Iris pigment epithelial cell (primary cell): ENCODE measurements at places on chromosomes 1 and 21.

DNA sequence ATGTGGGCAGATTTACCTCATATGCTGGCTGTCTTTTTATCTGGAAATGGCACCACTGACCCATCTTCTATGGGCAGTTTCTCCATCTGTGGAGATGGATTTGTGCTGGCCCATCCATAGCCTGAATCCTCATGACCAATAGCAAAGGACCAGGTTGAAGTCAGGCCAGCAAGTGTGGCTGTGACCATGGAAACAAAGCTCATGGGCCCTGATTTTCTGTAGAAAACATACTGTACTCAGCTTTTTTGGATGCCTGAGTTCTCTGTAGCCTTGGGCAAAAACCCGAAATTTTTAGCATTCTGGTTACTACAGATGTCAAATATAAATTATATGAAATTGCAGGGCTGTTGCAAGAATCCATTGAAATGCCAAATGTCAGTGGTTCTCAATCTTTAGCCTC lies 155.0 kb downstream of the PLXNA2 start:
- DNase-seq = no peak

DNA sequence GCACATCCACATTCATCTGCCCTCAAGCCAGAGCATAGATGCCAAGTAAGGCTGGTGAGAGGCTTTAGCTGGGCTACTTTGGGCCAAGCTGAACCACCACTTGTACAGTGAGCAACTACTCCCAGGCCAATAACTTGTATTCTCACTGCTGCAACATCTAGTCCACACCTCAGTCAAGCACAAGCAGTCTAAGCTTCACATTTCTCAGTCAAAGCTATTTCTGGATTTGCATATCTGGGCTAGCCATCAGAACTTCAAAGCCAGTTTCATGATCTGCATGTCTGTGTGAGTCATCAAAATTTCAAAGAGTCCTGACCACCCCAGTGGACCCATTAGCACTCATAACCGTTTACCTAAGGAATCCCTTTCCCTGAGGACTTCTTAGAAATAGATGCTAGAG lies 77.7 kb upstream of the DIRAS3 start:
- DNase-seq = peak; percentile 90

- DNase-seq = no peak
These were observed 141.4 kb downstream of the SMYD3 start for GRCh38 chr1:246365708-246366107.

GRCh38 chr1:112904071-112904830 lies 51.7 kb downstream of the SLC16A1 start:
- peak; percentile 93 for DNase-seq

DNA sequence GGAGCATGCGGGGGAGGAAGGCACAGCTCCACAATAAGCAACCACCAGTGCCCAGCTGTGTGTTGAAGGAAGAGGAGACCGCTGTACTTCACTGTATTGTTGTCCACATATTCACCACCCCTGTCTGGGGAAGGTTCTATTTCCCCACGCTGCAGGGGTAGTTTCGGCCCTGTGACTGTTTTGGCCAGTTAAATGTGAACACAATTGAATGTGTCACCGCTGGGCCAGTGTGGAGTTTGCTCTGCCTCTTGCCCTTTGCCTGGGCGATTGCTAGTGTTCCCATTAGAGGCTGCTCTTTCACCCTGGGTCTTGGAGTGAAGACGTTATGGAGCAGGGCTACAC lies 32.6 kb downstream of the UBE4B start:
- DNase-seq = peak; percentile 19

DNA sequence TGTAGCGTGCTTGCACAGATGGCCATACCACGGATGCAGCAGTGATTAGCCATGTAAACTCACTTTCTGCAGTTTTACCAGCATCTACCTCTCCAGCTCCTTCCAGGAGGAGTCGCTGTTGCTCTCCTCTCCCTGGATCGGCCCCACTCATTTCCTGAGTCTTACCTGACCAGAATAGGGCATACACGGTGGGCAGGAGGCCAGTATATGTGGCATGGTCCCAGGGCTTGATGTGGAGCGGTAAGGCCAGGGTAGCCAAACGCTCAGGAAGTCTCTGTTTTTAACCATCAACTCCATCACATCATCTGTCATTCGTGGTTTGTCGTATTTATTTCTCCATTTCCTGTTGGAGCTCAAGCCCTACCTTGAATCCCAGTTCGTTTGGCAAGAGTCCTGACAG lies 163.4 kb upstream of the USP24 start:
- peak; percentile 50 for DNase-seq

GRCh38 chr1:200624679-200625335 lies 4.3 kb upstream of the KIF14 start:
- peak; percentile 12 for DNase-seq

DNA sequence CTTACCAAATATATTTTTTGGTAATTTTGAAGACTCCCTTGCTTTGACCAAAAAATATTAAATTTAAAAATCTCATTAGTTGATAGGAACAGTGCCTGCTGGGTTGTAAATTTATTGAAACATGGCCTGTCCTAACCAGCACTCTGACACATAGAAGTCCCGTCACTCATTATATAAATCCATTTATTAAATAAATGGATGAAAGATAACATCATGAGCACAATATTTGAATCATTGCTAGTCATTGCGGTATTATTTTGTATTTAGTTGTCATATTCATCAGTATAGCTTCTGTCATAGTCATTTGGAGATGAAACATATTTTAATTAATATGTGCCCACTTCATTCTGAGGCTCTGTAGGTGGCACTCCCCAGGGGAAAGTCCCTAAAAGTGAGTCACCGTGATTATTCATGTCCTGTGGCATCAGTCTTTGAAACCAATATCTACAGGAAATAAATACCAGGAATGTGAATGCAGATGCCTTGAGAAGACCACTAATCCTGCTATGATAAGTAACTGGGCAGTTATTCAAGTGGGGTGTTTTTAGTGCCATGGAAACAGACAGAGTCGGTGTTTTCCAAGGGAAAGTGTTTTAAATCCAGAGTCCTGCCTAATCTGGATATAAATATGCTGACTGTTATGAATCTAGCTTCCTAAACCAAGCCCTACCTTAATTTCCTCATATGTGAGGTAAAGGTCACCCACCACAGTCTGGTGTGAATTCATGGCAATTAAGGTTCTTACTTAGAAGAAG lies 302.0 kb downstream of the DUSP10 start:
- DNase-seq = peak; percentile 98

- DNase-seq = no peak
These were observed 9.9 kb upstream of the TSNAX start for GRCh38 chr1:231518485-231519034.

- DNase-seq = no peak
These were observed 19.8 kb downstream of the PGM1 start for GRCh38 chr1:63612971-63613370.

- peak; percentile 89 for DNase-seq
These were observed 129.4 kb downstream of the PPIAL4G start for GRCh38 chr1:148353461-148354283.

- DNase-seq = no peak
These were observed 60.5 kb downstream of the NEGR1 start for GRCh38 chr1:72221811-72222210.

DNA sequence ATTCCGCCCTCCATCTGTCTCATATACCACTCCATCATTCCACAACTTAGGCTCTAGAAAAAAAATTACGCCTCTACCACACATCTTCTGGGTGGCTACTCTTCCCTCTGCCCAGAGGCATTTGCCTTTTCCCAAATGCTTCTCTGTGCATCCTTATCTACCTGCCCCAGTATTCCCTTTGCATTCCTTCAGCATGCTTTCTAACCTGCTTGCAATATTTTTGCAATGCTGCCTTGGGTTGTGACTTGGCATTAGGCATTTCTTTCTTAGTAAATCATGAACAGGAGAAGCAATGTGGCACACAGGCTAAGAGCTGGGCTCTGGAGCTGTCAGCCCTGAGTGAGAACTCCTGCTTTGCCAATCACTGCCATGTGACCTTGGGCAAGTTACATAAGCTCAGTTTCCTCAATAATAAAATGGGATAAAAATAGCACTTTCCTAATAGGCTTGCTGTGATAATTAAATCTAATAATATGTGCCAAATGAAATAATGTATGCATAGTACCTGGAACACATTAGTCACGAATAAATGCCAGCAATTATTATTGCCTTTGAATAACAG lies 276.0 kb downstream of the ASTN1 start:
- DNase-seq = no peak

DNA sequence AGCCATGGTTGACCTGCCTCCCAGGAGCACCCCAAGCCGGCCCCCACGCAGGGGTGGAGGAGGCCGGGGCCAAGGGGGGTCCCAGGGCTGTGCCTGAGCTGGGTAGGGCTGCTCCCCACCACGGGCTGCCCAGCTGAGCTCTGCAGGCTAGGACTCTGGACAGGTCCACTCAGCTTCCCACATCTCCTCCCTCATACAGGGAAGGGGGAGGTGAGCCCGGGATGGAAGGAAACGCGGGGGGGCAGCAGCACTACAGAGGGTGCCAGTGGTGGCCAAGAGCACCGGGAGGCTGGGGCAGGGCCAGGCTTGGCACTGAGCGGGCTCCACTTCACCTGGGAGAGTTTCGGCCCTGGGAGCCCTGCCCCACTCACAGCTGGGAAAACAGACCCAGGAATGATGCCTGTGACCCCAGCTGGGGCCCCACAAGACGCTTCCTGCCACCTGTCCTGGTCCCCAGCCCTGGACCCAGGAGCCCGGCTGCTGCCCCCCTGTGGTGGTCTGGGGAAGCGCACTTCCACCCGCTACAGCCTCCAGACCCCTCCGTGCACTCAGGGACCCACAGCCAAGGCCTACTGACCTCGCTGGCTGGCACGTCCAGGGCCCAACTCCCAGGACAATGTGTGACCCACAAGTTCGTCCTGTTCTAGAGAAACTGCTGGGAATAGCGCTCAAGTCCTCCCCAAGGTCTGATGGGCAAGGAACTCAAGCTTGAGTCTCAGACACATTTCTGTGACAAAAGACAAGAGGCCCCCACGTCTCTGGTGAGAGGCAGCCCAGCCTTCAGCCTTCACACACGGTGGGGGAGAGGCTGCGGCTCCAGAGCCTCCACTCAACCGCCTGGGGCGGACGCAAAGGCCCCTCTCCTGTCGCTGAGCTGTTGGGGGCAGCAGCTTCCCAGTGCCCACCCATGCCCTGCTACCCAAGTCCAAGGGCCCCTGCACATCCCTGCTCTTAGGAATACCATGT lies 3.0 kb downstream of the AURKAIP1 start:
- DNase-seq = no peak

- no peak for DNase-seq
These were observed 39.0 kb downstream of the AHDC1 start for GRCh38 chr1:27564710-27565649.

DNA sequence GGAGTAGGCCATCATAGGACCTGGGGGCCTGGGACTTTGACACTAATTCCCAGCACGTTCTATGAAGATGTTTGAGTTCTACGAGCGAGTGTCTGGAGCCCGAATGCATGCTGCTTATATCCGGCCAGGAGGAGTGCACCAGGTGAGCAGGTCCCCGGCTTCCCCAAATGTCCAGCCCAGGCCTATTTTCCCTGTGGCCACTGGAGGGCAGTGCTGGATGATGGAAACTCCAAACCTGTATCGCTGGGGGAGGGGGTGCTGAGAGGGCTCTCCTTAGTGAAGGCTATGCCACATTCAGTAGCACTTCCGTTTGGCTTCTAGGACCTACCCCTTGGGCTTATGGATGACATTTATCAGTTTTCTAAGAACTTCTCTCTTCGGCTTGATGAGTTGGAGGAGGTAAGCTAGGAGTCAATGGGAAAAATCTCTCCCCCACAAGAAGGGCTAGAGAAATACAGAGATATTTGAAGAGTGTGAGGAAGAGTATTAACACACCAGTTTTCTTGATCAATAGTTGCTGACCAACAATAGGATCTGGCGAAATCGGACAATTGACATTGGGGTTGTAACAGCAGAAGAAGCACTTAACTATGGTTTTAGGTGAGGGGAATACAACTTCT lies 5.2 kb upstream of the FCER1G start:
- DNase-seq = peak; percentile 65

DNA sequence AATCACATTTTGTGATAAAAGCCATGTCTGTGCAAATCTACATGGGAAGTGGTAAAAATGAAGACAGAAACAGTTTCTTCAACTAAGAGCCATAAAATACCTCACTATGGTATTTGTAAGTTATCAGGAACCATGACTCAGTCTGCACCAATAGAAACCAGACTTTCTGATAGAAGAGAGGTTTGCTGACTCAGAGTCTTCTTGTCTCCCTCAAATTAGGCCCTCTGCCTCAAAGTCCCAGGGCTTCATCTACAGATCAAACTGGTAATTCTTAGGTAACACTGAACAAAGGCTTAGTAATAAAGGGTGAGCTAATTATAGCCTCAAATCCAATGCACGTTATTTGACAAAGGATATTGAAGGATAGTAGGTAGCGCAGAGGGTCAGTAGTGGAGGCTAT lies 30.9 kb upstream of the SSX2IP start:
- DNase-seq = peak; percentile 72

GRCh38 chr1:222279591-222279990 lies 268.3 kb downstream of the HHIPL2 start:
- no peak for DNase-seq

DNA sequence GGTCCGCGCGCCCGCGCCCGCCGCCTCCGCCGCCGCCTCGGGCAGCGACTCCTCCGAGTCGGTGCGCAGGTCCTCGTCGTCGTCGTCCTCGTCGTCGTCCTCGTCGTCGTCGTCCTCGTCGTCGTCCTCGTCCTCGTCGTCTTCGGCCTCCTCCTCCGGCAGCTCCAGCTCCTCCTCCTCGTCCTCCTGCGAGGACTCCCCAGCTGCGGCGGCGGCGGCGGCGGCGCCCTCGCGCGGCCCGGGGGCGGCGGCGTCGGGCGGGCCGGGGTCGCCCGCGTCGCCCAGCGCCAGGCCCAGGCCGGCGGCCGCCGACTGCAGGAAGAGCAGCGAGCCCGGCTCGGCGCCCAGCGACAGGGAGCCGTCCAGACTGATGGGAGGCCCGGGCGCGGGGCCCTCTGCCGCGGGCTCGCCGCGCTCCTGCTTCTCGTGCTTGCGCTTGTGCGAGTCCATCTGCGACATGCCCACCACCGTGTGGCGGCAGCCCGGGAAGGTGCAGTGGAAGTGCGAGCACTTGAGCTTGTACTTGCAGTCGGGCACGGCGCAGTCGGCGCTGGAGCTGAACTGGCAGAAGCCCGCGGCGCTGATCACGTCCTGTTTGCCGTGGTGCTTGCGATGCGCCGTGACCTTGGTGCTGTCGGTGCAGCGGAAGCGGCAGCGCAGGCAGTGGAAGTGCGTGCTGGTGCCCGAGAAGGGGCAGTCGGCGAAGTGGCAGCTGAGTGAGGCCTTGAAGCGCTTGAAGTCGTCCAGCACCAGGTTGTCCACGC lies 157.3 kb downstream of the CASZ1 start:
- DNase-seq = no peak

- DNase-seq = no peak
These were observed 34.7 kb downstream of the ACOT11 start for GRCh38 chr1:54582566-54583306.

DNA sequence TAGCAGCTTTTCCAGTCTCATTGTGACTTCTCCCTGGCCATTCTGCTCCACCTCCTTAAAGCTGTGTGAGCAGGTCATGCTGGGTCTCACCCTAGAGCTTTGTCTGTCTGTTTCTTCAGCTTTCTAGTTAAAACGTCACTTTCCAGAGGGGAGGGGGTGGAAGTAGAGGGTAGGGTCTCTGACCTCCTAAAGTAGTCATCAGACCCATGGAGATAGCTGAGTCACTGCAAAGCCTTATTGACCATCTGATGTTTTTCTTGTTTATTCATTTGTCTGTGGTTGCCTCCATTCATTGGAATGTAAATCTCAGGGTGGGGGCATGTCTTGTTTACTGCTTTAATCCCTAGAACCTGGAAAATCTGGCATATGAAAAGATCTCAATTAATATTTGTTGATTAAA lies 52.7 kb downstream of the ELF3 start:
- peak; percentile 37 for DNase-seq

- DNase-seq = peak; percentile 79
These were observed at the start of gene S100A10 for GRCh38 chr1:151993734-151994496. Gene S100A10, minus strand, starts transcription at chr1:151993859. Its CDS starts 7,629 bp downstream, at chr1:151986230.

GRCh38 chr1:203867802-203868201 lies 6.4 kb downstream of the SNRPE start:
- peak; percentile 45 for DNase-seq
